ENCODE measurements at places on chromosomes 6 and 20.

- no peak for DNase-seq
Measured at GRCh38 chr6:112626468-112627082, 279.4 kb downstream of the RFPL4B start.

DNA sequence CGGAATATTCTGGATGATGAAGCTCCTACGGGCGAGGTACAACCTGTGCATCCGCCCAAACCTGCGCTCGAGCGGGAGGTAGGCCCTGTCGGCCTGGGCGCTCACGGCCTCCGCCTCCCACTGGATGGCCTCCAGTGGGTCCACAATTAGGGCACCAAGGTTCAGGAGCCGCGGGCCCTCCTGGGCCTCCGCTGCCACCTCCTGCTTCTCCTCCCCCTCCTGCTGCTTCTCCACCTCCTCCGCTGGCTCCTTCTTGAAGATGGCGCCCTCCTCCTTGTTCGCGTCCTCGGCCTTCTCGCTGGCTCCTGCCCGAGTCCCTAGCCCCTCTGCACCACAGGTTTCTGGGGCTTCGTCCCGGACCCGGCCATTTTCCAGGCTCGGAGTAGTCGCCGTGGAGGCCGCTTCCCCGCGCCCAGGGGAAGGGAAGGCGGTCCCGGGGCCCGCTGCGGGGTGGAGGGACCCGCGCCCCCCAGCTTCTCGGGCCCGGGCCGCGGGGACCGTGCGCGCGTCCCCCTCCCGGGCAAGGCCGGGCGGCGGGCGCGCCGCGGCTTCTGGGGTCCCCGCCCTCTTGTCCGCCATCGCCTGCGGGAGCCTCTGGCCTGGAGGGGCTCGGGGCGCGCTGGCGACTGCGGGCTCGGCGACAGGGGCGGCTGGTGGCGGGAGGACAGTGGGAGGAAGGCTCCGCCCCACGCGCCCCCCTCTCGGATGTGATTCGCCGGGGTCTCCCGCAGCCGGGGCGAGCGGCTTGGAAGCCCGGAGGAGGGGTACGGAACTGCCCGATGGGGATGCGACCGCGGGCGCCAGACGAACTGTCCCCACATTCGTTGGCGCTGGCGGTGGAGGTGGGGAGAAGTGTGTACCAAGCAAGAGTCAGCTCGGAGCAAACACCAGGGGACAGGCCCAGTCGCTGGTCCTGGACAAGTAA is 17.6 kb downstream of the PLAGL2 start:
- DNase-seq, result peak; percentile 5

- no peak for DNase-seq
Measured at GRCh38 chr6:4899249-4900034, 104.4 kb downstream of the RPP40 start.

GRCh38 chr6:136155191-136155590 is 94.9 kb downstream of the MTFR2 start:
- DNase-seq, result no peak

DNA sequence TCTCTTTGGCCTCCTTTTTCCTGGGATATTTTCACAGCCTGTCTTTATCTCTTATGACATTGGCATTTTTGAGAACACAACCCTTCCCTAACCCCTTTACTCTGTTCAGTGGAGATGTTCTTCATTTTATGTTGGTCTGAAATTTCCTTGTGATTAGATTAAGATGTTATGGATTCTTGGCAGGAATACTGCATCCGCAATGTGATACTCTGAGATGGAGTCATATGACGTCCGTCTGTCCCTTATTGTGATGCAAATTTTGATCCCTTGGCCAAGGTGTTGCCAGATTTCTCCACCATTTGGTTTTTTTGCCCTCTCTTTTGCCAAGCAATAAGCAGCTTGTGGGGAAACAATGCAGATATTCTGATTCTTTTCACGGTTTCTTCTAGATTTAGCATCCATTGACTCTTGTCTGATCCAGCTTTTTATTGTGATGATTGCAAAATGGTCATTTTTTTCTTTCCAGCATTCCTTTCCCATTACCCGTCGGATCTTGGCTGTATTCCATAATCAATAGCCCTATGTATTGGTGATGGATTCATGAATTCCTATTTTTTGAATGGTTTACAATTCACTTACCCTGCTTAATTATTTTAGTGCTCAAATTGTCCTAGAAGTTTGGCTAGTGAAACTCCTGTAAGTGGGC is 85.1 kb downstream of the NCOA3 start:
- no peak for DNase-seq

DNA sequence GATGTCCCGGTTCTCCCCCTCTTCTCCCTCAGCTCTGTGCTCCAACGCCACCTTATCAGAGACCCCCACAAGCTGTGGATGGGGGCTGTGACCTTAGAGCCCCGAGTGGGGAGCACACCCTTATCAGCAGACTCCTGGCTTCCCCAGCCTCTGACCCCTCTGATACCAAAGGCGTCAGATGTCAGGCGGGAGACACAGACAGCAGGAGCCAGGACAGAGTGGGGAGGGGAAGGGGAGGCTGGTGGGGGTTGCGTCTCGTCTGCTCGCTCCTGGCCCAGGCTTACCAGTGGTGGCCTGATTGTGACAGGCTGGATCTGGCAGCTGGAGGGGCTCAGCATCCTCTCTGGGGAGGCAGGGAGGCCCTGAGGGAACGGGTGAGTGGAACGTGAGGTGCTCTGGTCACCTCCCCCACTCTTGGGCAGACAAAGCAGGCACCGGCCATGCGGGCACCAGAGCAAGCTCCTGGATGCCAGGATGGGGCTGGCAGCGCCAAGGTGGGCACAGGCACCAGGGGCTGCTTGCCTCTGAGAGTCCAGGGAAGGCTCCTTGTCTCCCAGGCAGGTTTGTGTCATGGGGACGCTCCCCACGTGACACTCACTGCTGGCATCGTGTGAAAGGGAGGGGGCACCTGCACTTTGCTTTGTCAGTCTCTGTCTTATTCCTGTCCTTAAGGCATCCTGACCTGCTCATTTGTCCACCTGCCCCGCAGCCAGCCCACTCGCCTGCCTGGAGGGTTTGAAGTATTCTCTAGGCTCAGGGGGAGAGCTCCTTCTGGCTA is 27.8 kb upstream of the GATA5 start:
- DNase-seq, result no peak

DNA sequence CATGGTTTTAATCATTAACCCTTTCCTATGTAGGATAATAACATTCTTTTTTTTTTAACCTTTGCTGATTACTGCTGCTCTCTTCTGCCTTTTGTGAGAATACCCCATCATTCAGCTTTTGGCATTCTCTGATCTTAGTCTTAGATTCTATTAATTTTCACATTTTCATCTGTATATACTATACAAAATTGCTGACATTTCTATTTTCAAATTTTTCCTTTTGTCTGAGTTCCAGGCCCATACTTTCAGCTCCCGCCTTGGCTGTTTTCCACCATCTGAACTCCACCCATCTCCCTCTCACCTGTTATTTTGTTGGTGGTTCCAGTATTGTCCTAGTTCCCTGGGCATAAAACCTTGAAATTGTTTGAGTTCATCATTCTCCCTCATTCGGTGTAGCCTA is 59.2 kb downstream of the PKIB start:
- no peak for DNase-seq

DNA sequence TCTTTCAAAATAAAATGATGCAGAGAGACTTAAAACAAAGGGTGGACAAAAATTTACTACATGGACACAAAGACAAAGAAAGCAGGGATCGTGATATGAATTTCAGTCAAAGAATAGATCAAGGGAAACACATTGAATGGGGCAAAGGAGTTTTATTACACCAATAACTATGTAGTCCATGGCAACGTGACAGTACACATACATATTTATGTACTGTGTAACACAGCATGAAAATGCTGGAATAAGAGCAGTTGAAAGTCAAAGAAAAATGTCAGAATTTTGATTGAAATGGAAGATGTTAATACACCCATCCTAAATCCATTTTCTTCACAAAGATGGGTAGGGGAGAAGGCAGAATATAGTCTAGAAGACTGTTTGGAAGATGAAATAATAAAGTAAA is 9.4 kb upstream of the RIN2 start:
- no peak for DNase-seq

DNA sequence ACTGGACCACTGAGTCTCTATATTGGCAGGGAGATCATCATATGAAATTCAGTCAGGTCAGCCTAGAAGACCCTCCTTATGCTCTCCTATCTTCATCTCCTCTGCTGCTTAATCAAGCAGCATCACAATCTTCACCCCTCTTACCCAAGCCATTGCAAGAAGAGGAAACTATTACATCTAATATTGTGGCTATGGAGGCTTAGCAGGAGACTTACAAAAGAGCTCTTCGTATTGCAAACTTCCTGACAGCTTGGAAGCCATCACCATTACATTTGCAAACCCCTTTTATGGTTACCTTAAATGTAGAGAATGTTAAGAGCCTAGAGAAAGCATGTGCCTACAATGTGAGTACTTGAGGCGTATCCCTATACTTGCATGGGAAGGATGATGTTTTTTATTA is 87.2 kb upstream of the STXBP5 start:
- no peak for DNase-seq

- DNase-seq, result no peak
Measured at GRCh38 chr6:56364431-56364826, 117.0 kb upstream of the COL21A1 start.

GRCh38 chr6:90386399-90387382 is 90.0 kb upstream of the BACH2 start:
- DNase-seq, result no peak

GRCh38 chr20:1904135-1904534 is 8.9 kb downstream of the SIRPA start:
- DNase-seq, result no peak

DNA sequence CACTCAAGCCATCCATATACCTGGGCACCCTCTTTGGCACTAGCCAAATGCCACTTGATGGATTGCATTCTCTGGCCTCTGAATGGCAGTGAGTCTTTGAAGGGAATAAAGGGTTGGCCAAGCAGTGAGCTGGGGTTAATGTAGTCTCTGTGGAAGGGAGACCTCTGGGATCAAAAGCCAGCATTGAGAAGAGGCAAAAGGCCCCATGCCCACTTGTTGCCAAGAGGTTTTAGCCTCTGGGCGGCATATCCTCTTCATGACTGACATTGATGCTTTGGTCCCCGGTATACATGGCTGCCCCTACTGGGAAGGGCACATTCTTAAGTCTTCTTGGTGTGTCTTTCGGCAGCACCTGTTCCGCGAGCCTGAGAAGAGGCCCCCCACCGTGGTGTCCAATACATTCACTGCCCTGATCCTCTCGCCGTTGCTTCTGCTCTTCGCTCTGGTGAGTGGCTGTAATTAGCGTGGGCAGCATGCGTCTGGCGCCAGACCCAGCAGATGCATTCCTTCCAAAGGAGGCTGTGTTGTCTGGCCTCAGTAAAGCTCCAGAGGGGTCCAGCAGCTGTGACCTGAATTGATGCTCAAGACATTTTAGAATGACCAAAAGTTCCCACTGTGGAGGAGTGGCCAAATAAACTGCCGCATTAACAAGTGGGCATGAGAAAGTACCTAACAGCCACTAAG is 29.5 kb downstream of the GHRH start:
- DNase-seq, result no peak

GRCh38 chr6:107806691-107807090 is 17.4 kb downstream of the SCML4 start:
- DNase-seq, result no peak

- DNase-seq, result no peak
Measured at GRCh38 chr20:35866418-35867202, 87.7 kb downstream of the SCAND1 start.

GRCh38 chr20:39660226-39660625 is 698.1 kb downstream of the DHX35 start:
- DNase-seq, result no peak

DNA sequence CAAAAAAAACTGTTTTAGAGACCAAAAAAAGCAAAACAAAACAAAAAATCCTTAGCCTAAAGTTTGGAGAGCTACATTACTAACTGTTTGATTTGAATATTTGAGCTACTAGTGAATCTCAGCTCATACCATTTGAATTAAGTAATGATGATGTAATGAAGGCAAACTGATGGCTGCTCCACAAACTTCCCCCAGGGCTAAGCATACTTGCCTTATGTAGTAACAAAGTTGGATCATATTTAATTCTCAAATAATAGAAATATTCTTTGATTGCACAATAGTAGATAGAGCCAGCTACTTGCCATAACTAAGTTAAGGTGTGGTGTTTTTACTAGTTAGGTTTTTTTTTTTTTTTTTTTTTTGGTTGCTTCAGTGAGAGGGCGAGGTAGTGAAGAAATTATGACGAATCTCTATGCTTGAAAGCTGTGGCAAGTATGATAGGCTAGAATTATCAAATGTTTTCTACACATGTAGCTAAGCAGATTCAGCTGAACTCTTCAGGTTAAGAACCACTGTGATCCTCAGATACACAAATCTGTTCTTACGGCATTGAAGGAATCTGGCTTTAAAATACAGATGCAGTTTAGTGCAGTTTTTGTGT is 2.9 kb downstream of the RAB32 start:
- no peak for DNase-seq

DNA sequence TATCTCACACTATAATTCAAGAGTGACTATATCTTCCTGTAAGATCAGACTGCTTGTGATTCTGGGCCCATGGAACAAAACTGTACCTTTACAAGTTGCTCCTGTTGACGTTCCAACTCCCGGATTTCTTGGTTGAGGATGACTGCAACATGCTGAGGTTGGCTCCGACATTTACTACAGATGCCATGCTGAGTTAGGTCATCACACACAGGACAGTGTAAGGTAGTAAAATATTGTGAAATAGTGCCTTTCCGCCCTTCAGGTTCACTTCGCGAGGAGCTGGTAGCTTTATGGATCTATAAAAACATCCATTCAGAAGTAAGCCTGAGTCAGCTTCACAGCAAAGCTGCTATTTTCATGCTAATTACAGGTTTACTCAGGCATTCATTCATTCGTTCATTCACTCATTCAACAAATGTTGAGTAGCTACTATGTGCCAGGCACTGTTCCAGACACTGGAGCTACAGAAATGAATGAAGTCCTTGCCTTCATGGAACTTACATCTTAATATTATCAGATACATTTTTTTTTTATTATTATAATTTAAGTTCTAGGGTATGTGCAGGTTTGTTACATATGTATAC is 175.7 kb downstream of the REV3L start:
- DNase-seq, result no peak

GRCh38 chr6:15441215-15441868 is 195.5 kb downstream of the JARID2 start:
- peak; percentile 29 for DNase-seq

- DNase-seq, result no peak
Measured at GRCh38 chr20:10436053-10436699, 1.1 kb downstream of the SLX4IP start.

- peak; percentile 23 for DNase-seq
Measured at GRCh38 chr20:57708694-57709673, 831 bp downstream of the PMEPA1 start.

DNA sequence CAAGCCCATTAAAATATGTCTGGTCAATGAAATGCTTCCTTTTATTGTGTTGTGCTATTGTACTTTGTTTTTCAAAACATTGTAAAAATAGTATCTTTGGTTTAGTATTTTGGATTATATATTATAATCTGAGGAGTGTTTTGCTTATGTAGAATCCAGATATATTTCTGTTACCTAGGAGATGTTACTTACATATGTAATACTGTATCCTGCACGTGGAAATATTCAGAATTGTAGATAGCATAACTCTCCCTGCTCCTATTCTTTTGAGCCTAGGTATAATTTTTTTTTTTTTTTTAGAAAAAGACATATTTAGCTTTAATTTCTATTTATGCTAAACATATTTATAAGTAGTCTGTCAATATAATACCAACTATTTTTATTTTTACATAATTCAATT is 130.6 kb downstream of the CD109 start:
- DNase-seq, result no peak

All from stimulated activated naive CD4-positive, alpha-beta T cell (primary cell).